ENCODE measurements at places on chromosomes 2 and 18.

- no peak for DNase-seq
These were observed 49.7 kb downstream of the CD28 start for GRCh38 chr2:203756161-203756560.

DNA sequence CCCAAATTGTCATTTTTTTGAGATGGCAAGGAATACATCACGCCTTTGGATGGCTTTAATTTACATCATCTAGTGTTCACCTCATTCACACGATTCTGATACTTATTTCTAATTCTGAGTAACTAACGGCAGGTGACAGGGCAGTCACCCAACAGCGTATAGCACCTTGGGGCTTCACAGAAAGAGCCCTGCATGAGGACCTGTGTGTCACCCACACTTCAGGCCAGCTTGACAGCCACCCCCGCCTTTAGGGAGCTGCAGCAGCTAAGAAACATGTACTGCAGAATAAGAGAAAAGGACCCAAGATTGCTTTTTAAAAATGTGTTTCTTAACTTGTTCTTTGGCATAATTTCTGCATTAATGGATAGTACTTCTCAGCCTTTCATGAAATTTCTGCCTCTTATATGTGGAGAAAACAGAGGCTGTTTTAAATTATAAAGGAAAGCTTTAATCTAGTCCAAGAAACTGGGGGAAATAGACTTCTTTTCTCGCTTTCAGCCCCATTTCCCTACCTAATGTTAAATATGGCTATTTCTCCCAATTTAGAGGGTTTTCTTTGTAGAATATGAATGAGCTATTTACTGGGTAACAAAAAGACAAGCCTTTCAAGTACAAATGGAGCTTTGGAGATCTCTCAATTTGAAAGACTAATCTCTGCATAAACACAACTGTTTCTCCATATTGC is 245.1 kb downstream of the LDLRAD4 start:
- DNase-seq: no peak

DNA sequence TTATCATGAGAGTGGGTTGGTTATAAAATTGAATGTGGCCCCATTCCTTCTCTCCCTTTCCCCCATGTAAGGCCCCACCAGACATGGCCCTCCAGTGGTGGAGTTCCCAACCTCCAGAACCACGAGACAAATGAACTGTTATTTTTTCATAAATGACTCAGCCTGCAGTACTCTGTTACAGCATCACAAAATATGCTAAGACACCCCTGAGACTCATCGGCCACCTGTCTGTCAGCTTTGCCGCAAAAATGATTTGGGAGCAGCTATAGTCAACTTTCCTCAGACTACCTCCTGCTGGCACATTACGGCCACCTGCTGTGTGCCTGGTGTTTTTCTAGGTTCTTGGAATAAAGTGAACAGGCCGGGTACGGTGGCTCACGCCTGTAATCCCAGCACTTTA is 21.4 kb upstream of the C1QL2 start:
- DNase-seq: no peak

- DNase-seq: no peak
These were observed 48.8 kb downstream of the FEZ2 start for GRCh38 chr2:36549165-36549574.

- no peak for DNase-seq
These were observed 194.3 kb downstream of the RTP5 start for GRCh38 chr2:242063850-242064249.

DNA sequence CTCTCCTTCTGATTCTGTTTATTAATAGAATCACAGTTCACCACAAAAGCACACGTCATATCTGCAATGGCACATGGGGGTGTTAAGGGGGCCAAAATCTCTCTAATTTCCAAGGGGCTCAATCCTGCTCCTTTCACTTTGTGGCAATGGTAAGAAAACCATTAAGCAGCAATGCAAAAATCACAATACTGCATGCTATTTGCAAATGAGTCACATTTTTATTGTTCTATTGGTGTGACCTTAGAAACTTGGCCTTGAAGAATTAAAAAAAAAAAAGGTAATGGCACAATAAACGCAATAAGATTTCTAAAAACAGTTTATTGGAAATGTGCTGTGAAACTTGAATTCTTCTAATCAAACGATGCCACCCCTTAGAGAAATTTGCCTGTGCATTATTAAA is 251.5 kb downstream of the ZNF521 start:
- DNase-seq: no peak

- DNase-seq: no peak
These were observed 1.7 kb downstream of the FANCL start for GRCh38 chr2:58239243-58239925.

GRCh38 chr2:136297994-136298393 is 180.0 kb upstream of the CXCR4 start:
- DNase-seq: no peak

- no peak for DNase-seq
These were observed 89.6 kb upstream of the PMAIP1 start for GRCh38 chr18:59810183-59810582.

DNA sequence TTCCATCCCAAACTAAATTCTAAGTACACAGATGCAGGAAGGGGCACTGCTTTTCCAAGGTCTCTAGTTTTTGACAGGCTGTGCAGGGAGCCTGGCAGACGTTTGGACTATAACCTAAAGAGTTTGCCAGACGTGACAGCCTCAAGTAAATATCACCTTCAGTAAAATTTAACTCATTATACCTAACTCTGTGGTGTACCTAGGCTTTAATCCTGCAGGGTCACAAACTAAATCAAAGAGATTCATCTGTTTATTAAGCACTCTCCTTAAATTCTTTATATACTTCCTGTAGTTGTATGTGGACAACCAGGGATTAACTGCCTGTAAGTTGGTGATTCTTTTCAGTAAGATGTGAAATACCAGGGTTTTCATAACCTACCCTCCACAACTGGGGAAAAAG is 92.9 kb downstream of the ACVR1 start:
- DNase-seq: no peak

DNA sequence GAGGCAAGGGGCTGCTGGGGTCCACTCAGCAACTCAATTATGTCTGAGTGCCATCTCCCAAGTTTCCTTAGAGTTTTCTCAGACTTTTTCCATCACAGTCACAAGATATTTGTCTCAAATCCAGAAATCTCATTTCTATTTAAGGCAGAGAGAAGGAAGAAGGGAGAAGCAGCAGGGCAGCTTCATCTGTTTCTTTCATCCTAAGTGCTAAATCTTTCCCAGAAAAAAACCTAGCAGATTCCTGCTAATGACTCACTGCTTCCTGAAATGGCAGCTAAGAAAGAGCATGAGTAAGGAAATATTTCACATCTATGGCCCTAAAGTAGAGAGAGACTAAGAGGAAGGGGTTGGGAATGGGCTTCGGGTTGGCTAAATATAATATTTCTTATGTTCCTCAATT is 88.0 kb downstream of the KYNU start:
- no peak for DNase-seq

GRCh38 chr2:236901956-236902355 is 183.7 kb upstream of the COPS8 start:
- no peak for DNase-seq

DNA sequence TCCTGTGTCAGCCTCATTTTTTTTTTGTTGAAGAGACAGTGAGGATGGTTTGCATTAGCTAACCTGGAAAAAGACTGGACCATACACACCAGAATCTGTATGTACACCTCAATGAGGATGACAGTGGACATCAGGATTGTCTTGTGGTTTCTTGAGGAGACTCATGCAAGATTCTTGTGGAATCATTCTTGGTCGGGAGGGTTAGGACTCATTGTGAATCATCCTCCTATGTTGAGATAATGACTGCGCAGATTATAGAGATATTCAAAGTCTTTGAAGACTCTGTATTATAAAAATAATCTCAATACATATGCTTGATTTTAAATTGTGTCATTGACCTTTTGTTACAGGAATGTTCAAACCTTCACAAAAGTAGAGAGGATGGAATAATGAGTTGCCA is 49.1 kb upstream of the DOCK10 start:
- no peak for DNase-seq

DNA sequence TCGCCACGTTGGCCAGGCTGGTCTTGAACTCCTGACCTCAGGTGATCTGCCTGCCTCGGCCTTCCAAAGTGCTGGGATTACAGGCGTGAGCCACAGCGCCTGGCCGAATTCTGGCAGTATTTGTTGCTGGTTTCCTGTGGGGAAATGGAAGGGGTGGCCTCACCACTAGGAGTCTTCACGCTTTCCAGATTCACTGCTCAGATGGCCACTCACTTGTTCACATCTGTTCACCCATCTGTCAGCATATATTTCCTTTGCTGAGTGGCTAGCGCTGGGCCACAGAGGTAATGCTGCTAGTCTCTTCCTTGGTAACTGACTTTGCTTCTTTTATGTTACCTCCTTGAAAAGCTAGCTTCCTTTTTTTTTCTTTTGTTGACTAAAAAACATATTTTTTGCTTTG is 27.2 kb downstream of the TMEM177 start:
- DNase-seq: no peak

GRCh38 chr2:234425639-234426603 is 71.0 kb downstream of the ARL4C start:
- no peak for DNase-seq

DNA sequence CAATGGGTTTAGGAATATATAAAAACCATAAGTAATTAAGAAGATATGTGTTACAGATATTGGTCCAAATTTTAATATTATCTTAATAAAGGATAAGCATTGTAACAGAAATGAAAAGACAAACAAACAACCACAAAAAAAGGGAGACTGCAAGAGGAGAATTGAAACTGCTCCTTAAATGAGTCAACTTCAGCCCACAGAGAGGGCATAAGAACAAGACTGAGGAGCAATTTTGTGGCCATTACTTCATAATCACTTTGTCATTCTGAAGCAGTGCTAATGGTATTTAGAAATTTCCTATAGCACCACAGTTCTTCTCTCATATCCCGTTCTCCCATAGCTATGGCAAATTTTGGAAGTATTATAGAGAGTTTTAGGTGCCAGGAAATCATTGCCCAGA is 193.2 kb upstream of the HNMT start:
- no peak for DNase-seq

DNA sequence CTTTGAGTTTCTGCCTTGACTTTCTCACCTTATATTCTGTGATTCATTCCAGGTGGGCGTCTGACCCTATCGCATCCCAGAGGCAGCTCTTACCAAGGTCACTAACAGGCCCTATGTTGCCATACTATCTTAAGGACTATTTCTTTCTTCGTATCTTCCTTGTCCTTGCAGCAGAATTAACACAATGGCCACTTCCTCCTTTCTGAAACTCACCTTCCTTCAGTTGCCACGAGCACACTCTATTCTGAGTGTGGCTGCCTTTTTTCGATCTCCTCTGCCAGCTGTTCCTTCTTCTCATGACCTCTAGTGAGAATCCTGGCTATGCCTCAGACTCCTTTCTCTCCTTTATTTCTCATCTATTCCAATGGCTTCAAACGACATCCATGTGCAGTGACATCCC is 160.4 kb upstream of the CCDC195 start:
- DNase-seq: no peak

GRCh38 chr2:232538671-232539070 is 821 bp upstream of the CHRNG start:
- no peak for DNase-seq

DNA sequence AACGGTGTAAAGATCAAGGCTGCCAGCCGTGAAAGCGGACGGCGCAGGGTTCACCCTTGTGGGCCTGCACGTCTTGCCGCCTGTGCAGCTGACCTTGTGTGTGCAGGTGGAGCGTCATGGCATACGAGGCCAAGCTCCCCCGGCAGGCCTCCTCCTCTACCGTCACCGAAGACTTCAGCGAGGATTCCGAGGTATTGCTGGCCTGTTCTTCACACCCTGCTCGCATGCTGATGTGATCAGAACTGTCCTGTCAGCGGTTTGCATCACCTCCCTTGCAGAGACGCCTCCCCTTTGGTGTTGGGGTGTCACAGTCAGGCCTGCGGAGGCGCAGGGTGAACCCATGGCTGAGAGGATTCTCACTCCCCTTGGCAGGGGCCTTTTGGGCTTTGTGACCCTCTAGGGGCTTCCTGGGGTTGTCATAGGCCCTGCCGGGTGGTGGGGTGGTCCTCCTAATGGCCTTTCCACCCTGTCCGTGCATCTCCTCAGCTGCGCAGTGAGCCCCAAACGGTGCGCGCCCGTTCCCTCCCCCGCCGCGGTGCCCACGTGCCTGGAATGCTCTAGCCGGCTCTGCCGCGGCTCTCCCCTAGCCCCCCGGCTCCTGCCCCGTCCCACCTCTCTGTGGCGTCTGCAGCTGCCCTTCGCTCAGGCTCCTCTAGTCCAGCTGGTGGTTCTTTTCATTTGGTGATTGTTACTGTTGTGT is 92.5 kb downstream of the DGKD start:
- DNase-seq: no peak

GRCh38 chr18:25283781-25284180 is 68.2 kb downstream of the ZNF521 start:
- no peak for DNase-seq

- no peak for DNase-seq
These were observed 99.4 kb upstream of the EPHA4 start for GRCh38 chr2:221671515-221671914.

- no peak for DNase-seq
These were observed 151.8 kb upstream of the UNC80 start for GRCh38 chr2:209619782-209620181.

DNA sequence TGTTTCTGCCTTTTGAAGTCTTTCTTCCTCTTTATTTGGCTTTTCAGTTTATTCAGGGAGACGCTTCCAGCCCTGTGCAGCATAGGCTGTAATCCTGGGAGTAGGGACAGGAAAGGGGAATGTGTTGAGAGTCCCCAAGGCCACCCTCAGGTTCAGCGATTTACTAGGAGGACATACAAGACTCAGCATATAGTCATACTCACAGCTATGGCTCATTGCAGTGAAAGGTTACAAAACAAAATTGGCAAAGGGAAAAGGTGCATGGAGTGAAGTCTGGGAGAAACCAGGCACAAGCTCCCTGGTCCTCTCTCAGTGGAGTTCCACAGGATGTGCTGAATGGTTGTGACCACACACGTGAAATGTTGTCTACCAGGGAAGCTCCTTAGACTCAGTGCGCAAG is 49.6 kb upstream of the ZNF638 start:
- DNase-seq: no peak

DNA sequence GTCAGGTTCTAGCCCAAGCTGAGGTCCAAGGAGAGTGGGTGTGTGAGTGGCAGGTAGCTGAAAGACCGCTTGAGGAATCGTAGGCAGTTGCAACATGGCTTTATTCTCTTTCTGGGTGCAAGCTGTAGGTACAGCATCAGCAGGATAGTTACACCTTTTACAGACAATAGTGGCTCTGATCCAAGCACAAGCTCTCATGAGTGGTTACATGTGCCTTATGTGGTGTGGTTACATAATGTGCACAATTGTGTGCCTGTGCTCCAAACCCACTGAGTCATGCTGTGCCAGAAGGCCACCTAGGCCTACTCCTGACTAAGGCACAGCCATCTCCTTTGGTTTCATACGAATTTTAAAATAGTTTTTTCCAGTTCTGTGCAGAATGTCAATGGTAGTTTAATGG is 227.6 kb downstream of the SATB2 start:
- DNase-seq: no peak

- DNase-seq: no peak
These were observed 63.2 kb downstream of the MOGAT1 start for GRCh38 chr2:222734703-222735014.

GRCh38 chr2:41985573-41986095 is 62.2 kb upstream of the PKDCC start:
- DNase-seq: no peak

- no peak for DNase-seq
These were observed 287.2 kb downstream of the CDH19 start for GRCh38 chr18:66316701-66317100.

- DNase-seq: no peak
These were observed 11.7 kb downstream of the SFT2D3 start for GRCh38 chr2:127712999-127713398.

- DNase-seq: no peak
These were observed 1.7 kb upstream of the PRKD3 start for GRCh38 chr2:37326285-37326684.

- DNase-seq: no peak
These were observed 30.3 kb upstream of the IKZF2 start for GRCh38 chr2:213181712-213182111.

- DNase-seq: no peak
These were observed 15.9 kb upstream of the CHAC2 start for GRCh38 chr2:53751728-53752127.
